T-helper 1 cell (primary cell): ENCODE measurements at places on chromosomes 7 and 10.

- no peak for DNase-seq
These were observed 29.3 kb downstream of the DNAJC12 start for GRCh38 chr10:67808704-67809103.

DNA sequence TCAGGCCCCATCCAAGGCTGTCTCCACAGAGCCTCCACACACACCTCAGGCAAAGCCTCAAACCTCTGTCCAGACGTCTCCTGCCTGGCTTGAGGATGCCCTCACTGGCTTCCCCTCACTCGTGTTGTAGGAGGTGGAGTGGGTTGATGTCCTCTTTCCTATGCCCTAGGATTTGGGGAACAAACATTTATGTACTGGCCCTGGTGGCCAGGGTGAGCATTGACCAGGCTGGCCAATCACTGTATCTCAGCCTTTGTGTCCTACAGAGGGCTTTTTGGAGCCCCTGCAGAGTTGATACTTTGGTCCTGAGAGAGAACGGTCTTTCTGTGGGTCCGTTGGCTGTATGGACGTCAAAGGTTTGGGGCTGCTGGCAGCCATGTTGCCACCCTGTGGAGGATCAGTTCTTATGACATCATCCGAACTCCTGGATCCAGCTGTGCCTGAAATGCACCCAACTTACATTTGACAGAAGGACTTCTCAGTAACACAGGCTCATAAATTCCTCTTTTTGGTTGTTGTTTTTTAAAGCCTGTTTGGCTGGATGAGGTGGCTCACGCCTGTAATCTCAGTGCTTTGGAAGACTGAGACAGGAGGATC lies 2.3 kb upstream of the GRID2IP start:
- DNase-seq, result no peak

GRCh38 chr7:95357623-95358022 lies 33.3 kb upstream of the PON1 start:
- no peak for DNase-seq

GRCh38 chr10:46329690-46330016 lies 42.9 kb downstream of the ANTXRL start:
- DNase-seq, result no peak

- DNase-seq, result no peak
These were observed 2.3 kb upstream of the CREB5 start for GRCh38 chr7:28409716-28410627.

DNA sequence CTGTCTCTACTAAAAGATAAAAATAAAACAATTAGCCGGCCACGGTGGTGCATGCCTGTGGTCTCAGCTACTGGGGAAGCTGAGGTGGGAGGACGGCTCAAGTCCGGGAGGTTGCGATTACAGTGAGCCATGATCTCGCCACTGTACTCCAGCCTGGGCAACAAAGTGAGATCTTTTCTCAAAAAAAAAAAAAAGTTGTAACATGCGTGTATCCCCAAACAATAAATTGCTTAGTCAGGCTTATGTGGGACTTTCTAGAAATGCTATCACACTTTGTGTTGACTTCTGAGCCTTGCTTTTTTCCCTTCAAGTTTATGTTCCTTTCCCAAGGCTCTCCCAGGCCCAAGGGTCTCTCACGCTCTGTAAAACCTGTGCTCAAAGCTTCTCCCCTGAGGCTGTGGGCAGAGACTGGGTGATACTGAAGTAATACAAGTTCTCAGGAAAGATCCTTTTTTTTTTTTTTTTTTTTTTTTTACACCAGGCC lies 88.0 kb upstream of the TNS3 start:
- DNase-seq, result no peak

DNA sequence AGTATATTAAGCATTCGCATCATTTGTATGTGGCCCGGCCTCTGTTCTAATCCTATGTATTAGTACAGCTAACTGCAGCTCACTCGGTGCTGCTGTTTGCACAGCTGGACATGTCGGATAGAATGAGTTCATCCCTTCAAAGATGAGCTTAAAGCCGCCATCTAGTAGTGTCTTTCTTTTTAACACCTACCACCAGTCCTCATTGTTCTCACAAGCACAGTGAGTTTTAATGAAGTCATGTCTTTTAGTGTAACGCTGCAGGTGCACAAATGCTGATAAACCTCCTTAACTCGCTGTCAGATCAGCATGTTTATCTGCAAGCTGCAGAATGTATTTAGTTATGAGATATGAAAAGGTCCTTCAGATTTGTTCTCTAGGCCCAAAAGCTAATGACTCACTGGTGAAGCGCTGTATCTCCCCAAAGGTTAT lies 247.5 kb downstream of the MTERF1 start:
- DNase-seq, result no peak

DNA sequence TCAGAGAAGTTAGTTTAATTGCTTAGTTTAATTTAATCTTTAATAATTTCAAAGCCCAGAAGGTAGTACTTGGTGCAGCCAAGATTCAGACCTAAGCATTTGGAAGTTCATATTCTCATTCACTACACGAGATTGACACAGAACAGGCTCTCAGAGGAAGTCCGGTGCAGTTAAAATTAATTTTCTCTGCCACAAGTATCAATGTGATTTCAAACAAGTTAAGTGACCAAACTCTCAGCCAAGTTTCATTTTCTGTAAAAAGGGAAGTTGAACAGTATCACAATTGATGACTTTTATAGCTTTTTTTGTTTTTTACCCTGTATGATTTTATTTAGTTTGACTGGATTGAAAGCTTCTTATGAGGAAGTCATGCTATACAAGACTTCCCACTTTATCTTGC lies 1494.9 kb upstream of the LRRTM3 start:
- DNase-seq, result no peak

DNA sequence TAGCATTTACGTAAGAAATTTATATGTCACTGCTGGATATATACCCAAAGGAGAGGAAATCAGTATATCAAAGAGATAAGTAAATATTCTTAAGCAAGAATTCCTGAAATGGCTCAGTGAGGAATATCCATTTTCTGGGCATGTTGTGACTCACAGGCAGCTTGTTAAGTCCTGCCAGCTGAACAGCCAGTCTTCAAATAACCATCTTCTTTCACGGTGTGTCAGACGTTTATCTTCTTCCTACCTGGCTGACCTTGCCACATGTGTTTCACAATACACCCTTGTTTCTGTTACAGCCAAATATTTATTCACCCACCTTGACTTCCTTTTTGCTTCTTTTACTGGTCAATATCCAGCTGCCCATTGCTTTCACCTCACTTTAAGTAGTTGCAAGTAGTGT lies 648.1 kb downstream of the ANKRD7 start:
- no peak for DNase-seq

DNA sequence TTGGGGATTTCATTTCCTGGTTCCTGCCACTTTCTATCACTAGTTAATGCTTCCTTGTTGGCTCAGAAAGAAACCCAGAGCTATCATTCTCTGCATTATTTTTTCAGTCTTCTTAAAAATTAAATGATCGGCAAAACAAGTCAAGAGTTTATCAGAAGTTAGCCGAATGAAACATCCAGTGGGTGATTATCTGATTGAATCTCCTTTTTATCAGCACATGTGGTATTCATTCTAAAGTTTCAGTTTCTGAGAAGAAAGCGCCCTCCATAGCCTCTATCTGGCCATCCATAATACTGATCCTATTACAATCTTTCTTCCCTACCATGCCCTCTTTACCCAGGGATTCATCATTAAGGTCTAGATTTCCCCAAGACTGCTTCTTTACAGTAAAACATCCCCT lies 71.8 kb downstream of the OSBPL3 start:
- DNase-seq, result no peak

GRCh38 chr10:49645871-49646870 lies 32.3 kb downstream of the CHAT start:
- DNase-seq, result no peak

DNA sequence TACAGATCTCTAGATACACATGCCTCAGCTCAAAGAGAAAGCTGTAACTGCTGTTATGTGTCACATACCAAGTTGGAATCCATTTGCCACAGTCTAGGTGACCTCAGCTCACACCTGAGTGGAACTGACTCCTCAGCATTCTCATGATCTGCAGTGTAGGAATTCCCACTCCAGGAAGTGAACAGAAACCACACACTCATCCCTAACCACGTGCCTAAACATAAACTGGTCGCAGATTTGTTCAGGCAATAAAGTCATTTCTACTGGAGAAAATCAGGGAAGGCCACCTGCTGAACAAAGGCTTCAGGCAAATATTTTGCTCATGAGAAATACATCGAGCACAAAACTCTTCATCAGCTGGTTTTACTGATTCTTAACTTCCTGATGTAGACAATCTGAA lies 23.0 kb upstream of the ZMYND11 start:
- no peak for DNase-seq

- DNase-seq, result no peak
These were observed 284.1 kb upstream of the NPSR1 start for GRCh38 chr7:34373940-34374339.

- DNase-seq, result no peak
These were observed 69.2 kb upstream of the PPP2R2D start for GRCh38 chr10:131831561-131831960.

DNA sequence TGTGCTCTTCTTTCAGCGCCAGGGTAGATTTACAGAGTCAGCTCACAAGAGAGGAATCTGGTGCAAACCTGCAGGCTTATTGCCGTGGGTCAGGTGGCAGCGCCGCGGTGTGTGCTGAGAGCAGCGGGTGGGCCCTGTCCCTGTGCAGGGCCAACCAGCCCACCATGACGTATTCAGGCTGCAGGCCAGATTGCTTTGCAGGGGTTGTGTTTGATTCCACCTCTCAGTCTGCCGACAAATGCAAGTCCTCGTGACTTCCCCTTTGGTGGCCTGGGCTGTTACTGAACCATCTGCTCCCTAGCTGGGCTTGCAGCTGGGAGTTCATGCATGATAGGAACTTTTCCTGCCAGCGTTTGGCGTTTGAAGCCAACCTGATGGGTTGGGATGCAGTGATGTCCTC lies 66.7 kb upstream of the LEP start:
- DNase-seq, result no peak

DNA sequence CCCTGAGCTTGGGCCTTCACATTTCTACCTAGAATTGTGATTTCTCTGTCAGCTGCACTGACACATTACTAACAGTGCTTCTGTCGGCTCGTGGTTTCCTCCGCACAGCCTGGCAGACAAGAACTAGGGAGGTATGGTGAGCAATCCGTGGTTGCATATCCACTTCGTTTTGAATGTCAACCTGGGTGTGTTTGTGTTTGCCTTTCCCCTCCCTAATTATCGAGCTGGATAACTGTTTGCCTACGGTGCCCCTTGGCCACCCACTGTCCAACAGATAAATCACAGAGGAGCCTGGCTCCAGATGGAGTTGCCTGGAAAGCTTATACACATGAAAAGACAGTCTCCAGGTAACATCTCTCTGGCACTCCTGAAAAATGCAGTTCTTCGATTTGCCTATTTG lies 228.8 kb downstream of the TRIL start:
- DNase-seq, result no peak

GRCh38 chr7:54705436-54705835 lies 53.6 kb downstream of the SEC61G start:
- DNase-seq, result no peak

GRCh38 chr10:49539320-49539885 lies 482 bp upstream of the ERCC6 start:
- no peak for DNase-seq

DNA sequence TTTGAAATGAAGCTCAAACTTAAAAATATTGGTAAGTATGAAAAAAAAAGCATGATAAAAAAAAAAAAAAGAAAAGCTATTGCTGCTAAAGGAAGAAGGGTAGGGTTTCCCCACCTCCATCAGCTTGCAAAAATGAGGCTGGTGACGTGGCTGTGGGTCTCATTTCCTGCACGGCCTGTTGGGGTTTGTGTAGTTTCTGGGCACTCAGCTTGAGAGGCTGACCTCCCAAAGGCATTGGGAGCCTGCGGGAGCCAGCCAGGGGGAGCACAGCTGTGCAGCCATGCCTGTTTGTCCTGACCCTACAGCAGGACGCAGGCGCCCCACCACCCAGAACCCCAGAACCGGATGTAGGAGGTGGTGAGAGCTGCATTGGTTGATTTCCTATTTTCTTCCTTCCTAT lies 48.8 kb upstream of the CARD11 start:
- DNase-seq, result peak; percentile 34

DNA sequence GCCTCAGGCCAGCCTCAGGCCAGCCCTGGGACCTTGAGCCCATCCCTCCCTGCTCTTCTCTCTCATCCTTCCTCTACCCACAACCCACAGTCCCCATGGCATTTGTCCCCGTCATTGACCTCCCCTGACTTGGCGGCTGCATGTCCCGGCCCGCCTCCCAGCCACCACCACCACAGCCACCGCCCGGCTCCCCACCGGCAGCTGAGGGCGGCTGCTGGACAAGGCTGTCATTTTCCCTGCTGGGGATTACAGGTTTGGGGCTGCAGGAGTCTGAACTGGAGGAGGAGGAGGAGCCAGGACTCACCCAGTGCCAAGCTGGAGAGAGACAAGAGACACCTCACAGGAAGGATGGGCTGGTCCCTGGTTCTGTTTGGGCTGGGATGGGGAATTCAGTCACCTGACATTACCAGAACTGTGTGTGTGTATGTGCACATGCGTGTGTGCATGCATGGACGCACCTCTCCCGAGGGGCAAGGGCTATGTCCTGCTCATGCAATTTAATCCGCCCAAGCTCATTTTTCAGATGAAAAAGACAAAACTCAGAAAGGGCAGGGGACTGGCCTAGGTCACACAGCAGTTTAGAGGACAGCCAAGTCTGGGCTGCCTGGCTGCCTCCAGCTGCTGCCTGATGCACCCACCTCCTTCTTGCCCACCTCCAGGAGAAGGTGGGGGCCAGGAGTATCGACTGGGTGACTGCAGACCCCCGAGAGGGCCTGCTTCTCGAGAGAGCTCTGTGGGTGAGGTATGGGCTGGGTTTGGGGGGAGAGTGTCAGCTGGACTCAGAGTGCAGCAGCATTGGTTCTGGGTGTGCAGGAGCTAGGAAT lies 113.1 kb downstream of the ZMIZ1 start:
- no peak for DNase-seq

DNA sequence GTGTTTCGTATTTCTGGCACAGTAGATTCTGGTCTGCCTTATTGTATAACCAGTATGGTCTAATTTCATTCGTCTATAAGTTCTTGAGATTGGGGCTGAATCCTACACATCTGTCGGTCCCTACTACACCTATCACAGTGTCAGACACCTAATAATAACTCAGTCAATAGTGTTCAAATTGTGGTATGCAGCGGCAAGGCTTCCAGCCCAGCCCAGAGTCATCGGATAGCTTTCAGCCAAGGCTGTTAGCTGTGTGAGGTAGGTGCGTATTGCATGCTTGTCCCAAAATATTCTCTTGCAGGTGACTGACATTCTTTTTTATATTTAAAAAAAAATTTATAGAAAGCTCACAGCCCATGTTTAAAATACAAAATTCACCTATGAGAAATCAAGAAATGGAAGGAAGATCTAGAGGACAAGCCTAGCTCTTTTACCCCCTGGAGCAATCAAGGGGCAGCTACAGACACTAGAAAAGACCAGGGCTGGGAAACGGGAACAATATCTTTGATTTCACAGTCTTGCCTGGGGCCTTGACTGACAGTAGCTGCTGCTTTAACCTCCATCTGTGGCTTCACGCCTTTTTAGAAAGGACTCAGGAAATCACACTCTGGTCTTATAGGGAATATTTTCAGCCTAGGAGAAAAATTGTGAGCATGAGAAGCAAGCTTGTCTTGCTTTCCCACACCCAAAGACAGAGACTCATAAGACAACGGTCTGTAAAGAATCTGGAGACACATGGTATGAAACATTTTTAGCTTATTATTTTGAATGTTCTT lies 9.5 kb upstream of the ASB4 start:
- DNase-seq, result no peak

GRCh38 chr10:4086131-4086898 lies 301.3 kb upstream of the KLF6 start:
- DNase-seq, result no peak

- DNase-seq, result no peak
These were observed 73.1 kb upstream of the SAMD8 start for GRCh38 chr10:75038335-75038734.
